Mesendoderm (in vitro differentiated cells): ENCODE measurements at places on chromosomes 4 and X.
A peak's percentile ranks its signal among the peaks of the same experiment; 100 is the strongest.

- no peaks in the 10 kb centered on the region for H3K4me1 ChIP-seq
- no peaks in the 10 kb centered on the region for H3K27me3 ChIP-seq
- no peak overlapping the region for H3K27ac ChIP-seq
- DNase-seq = no peak
Measured at GRCh38 chrX:1597345-1598020, 6.1 kb downstream of the AKAP17A start.

- peak; percentile 90 for DNase-seq
- no peaks in the 10 kb centered on the region for H3K4me1 ChIP-seq
- no peaks in the 10 kb centered on the region for H3K36me3 ChIP-seq
- H3K4me3 ChIP-seq = peak within 1 kb of the TSS; percentile 56
- H3K27me3 ChIP-seq = no peaks in the 10 kb centered on the region
Measured at GRCh38 chr4:73998040-73999011, at the start of gene CXCL5. TSS of gene CXCL5 (minus strand) at chr4:73998677. CDS start at chr4:73998581, 96 bp downstream.

GRCh38 chr4:88077911-88078524 is 70.6 kb downstream of the PKD2 start:
- no peak for DNase-seq
- no peak overlapping the region for H3K27ac ChIP-seq
- no peaks in the 10 kb centered on the region for H3K27me3 ChIP-seq
- peaks cover 6% of the 10 kb centered on the region for H3K36me3 ChIP-seq
- H3K4me1 ChIP-seq = no peaks in the 10 kb centered on the region

- no peaks in the 10 kb centered on the region for H3K36me3 ChIP-seq
- DNase-seq = no peak
- H3K4me3 ChIP-seq = no peak overlapping the region
- no peak overlapping the region for H3K27ac ChIP-seq
Measured at GRCh38 chr4:66591968-66592367, 921.7 kb upstream of the EPHA5 start.

DNA sequence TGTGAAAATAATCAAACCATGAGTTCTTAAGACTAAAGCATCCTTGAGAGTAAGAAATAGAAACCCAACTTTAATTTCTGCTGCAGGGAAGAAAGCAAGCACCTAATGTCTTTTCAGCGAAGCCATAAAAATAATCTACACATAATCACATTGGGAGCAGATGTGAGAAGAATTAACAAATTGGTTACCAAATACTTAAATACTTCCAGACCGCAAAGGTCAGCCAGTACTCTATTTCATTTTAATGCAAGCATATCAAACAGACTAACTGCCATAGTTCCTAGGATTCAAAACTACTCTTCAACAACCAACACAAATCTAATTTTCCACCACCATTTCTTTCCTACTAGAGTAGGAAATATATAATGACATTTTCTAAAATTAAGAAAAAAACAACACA is 144.8 kb upstream of the SLIT2 start:
- H3K27me3 ChIP-seq = no peaks in the 10 kb centered on the region
- H3K4me3 ChIP-seq = no peak overlapping the region
- H3K36me3 ChIP-seq = no peaks in the 10 kb centered on the region
- no peak overlapping the region for H3K27ac ChIP-seq
- DNase-seq = no peak

GRCh38 chr4:76197971-76198410 is 15.6 kb downstream of the SCARB2 start:
- no peaks in the 10 kb centered on the region for H3K4me1 ChIP-seq
- no peak overlapping the region for H3K27ac ChIP-seq
- DNase-seq = no peak
- no peaks in the 10 kb centered on the region for H3K36me3 ChIP-seq
- no peaks in the 10 kb centered on the region for H3K27me3 ChIP-seq
- no peak overlapping the region for H3K4me3 ChIP-seq

DNA sequence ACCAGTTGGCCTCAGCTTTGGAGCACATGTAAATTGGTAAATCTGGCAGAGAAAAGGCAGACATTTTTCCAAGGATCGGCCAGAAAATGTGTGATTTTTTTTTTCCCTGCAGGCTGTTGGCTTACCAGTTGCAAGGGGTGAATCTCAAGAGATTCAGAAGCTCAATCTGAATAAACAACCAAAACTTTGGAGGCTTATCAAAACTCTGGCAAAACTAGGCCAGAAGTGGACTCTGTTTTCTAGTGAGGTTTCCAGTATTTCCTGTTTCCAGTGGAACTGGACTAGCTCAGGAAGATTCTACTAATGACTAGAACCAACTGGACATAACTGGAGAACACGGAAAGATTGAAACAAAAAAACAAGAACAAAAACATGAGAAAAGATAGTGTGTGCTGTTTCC is 191.3 kb downstream of the SMIM20 start:
- DNase-seq = no peak
- H3K27ac ChIP-seq = no peak overlapping the region
- no peaks in the 10 kb centered on the region for H3K4me1 ChIP-seq
- H3K27me3 ChIP-seq = no peaks in the 10 kb centered on the region
- no peak overlapping the region for H3K4me3 ChIP-seq

- H3K4me1 ChIP-seq = no peaks in the 10 kb centered on the region
- DNase-seq = no peak
- H3K27ac ChIP-seq = no peak overlapping the region
- no peak overlapping the region for H3K4me3 ChIP-seq
- H3K36me3 ChIP-seq = no peaks in the 10 kb centered on the region
- no peaks in the 10 kb centered on the region for H3K27me3 ChIP-seq
Measured at GRCh38 chr4:122710434-122711308, 21.8 kb upstream of the BBS12 start.

DNA sequence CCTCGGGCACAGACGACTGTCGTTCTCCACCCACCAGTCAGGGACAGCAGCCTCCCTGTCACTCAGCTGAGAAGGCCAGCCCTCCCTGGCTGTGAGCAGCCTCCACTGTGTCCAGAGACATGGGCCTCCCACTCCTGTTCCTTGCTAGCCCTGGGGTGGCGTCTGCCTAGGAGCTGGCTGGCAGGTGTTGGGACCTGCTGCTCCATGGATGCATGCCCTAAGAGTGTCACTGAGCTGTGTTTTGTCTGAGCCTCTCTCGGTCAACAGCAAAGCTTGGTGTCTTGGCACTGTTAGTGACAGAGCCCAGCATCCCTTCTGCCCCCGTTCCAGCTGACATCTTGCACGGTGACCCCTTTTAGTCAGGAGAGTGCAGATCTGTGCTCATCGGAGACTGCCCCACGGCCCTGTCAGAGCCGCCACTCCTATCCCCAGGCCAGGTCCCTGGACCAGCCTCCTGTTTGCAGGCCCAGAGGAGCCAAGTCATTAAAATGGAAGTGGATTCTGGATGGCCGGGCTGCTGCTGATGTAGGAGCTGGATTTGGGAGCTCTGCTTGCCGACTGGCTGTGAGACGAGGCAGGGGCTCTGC is 7.9 kb upstream of the MSANTD1 start:
- H3K27ac ChIP-seq = no peak overlapping the region
- H3K4me3 ChIP-seq = no peak overlapping the region
- peaks cover 1% of the 10 kb centered on the region for H3K36me3 ChIP-seq
- no peaks in the 10 kb centered on the region for H3K27me3 ChIP-seq

- H3K27me3 ChIP-seq = no peaks in the 10 kb centered on the region
- H3K36me3 ChIP-seq = no peaks in the 10 kb centered on the region
Measured at GRCh38 chrX:34300871-34301270, 168.8 kb upstream of the FAM47A start.

GRCh38 chrX:26100421-26100920 is 37.7 kb upstream of the MAGEB18 start:
- H3K27me3 ChIP-seq = no peaks in the 10 kb centered on the region
- H3K36me3 ChIP-seq = no peaks in the 10 kb centered on the region
- DNase-seq = peak; percentile 5
- no peak overlapping the region for H3K4me3 ChIP-seq

GRCh38 chr4:112736718-112737135 is 99.8 kb downstream of the LARP7 start:
- H3K27me3 ChIP-seq = no peaks in the 10 kb centered on the region
- DNase-seq = no peak
- no peak overlapping the region for H3K27ac ChIP-seq
- H3K4me3 ChIP-seq = no peak overlapping the region
- no peaks in the 10 kb centered on the region for H3K36me3 ChIP-seq

DNA sequence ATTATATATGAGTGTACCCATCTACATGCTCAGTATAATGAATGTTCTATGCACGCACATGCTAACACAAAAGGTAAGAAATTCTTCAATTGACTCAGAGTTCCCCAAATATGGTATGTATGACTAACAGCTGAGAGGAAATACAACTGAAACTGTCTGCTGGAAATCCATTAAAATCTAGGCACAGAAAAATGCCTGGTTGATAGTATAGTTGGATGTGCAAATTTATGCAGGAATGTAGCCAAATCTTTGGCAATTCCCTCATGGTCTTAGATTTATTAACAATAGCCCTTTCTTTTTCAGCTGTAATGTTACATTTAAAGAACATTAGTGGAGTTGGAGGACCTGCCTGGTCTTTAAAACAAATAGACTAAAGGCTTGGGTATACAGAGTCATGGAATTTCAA is 5.5 kb downstream of the CAMK2D start:
- DNase-seq = peak; percentile 57
- H3K36me3 ChIP-seq = no peaks in the 10 kb centered on the region
- H3K27me3 ChIP-seq = no peaks in the 10 kb centered on the region

- no peak overlapping the region for H3K4me3 ChIP-seq
- no peaks in the 10 kb centered on the region for H3K4me1 ChIP-seq
- H3K36me3 ChIP-seq = no peaks in the 10 kb centered on the region
- no peak overlapping the region for H3K27ac ChIP-seq
- H3K27me3 ChIP-seq = no peaks in the 10 kb centered on the region
Measured at GRCh38 chrX:151985531-151985930, 11.1 kb upstream of the GABRE start.

DNA sequence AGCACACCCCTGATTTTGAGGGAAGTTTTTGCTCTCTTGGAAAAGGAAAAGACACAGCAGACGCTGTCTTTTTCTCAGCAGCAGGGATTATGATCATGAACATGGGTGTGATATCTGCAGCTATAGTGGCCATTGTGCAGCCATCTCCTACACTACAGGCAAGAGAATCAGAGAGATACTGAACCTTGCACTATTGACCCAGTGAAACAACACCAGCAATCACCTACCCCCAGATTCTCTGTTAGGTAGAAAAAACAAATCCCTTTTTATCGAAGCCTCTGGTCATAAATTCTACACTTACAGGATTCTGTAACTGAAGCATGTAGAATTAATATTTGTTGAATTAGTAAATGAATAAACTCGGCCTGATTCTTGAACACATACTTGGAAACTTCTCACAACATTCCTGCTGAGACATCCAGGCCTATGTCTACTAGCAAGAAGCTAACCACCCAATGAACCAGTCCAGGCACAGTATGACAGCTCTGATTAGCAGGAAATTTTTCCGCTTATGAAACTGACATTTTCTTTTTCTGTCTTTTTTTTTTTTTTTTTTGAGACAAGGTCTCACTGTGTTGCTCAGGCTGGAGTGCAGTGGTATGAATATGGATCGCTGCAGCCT is 5.0 kb upstream of the AFAP1 start:
- H3K4me3 ChIP-seq = no peak overlapping the region
- H3K27me3 ChIP-seq = no peaks in the 10 kb centered on the region
- no peak overlapping the region for H3K27ac ChIP-seq
- H3K36me3 ChIP-seq = no peaks in the 10 kb centered on the region

DNA sequence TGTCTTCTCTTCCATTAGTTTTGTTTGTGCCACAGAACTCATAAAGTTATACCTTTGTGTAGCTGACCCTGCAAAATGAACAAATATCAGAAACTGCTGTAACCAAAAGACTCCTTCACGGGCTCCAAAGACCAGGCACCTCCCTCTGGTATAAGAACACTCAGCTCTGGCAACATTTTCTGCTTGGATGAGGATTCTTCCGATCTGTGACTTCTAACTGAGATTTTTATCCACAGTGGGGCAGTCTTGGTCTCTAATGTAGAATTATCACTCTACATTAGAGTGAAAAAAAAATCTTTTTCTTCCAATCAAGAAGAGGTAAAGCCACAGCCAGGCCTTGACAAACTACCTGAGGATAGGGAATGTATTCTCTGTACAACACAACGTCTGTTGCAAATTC is 38.5 kb upstream of the PRSS48 start:
- no peaks in the 10 kb centered on the region for H3K27me3 ChIP-seq
- no peak overlapping the region for H3K4me3 ChIP-seq
- H3K4me1 ChIP-seq = no peaks in the 10 kb centered on the region
- no peak overlapping the region for H3K27ac ChIP-seq
- H3K36me3 ChIP-seq = no peaks in the 10 kb centered on the region

- H3K27ac ChIP-seq = no peak overlapping the region
- no peaks in the 10 kb centered on the region for H3K27me3 ChIP-seq
- H3K4me3 ChIP-seq = no peak overlapping the region
- no peaks in the 10 kb centered on the region for H3K36me3 ChIP-seq
- DNase-seq = no peak
- no peaks in the 10 kb centered on the region for H3K4me1 ChIP-seq
Measured at GRCh38 chr4:183362036-183362435, 39.8 kb upstream of the CLDN24 start.

- no peak for DNase-seq
- no peaks in the 10 kb centered on the region for H3K27me3 ChIP-seq
- H3K27ac ChIP-seq = no peak overlapping the region
Measured at GRCh38 chrX:47745416-47745815, 86.4 kb upstream of the UXT start.

DNA sequence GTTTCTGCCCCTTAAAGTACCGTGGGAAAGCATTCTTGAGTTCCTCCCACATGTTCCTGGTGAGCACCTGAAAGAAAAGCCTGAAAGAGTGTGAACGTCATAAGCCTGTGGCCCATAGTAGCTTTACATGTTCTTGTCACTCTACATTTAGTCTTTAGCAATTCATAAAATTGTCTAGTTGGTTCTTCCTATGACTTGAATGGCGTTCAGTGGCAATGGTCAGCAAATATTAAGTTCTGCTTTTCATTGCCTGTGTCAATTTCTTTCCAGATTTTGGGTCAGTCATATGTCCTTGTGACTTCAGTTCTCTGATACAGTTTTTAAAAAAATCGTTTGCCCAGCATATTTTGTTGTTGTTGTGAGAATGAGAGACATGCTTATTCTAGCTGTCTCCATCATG is 650.0 kb upstream of the BOD1L1 start:
- no peaks in the 10 kb centered on the region for H3K4me1 ChIP-seq
- H3K36me3 ChIP-seq = no peaks in the 10 kb centered on the region
- no peaks in the 10 kb centered on the region for H3K27me3 ChIP-seq
- H3K4me3 ChIP-seq = no peak overlapping the region
- DNase-seq = no peak

DNA sequence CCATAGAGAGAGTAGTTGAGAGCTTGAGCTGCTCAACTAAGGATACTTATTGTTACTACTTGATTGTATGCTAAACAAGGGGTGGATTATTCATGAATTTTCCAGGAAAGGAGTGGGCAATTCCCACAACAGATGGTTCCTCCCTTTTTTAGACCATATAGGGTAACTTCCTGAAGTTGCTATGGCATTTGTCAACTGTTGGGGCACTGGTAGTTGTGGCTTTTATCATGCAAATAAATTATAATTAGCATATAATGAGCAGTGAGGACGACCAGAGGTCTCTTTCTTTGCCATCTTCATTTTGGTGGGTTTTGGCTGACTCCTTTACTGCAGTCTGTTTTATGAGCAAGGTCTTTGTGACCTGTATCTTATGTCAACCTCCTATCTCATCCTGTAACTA is 1403.5 kb upstream of the PABPC4L start:
- H3K36me3 ChIP-seq = no peaks in the 10 kb centered on the region
- H3K27me3 ChIP-seq = no peaks in the 10 kb centered on the region
- peak; percentile 77 for DNase-seq
- no peak overlapping the region for H3K27ac ChIP-seq
- no peaks in the 10 kb centered on the region for H3K4me1 ChIP-seq
- H3K4me3 ChIP-seq = no peak overlapping the region

GRCh38 chr4:56465599-56466295 is 1.7 kb upstream of the SRP72 start:
- H3K27ac ChIP-seq = no peak overlapping the region
- DNase-seq = peak; percentile 47
- no peaks in the 10 kb centered on the region for H3K36me3 ChIP-seq
- peaks cover 2% of the 10 kb centered on the region for H3K4me1 ChIP-seq
- no peaks in the 10 kb centered on the region for H3K27me3 ChIP-seq

- no peak for DNase-seq
- H3K36me3 ChIP-seq = no peaks in the 10 kb centered on the region
- H3K27ac ChIP-seq = no peak overlapping the region
- no peaks in the 10 kb centered on the region for H3K4me1 ChIP-seq
Measured at GRCh38 chr4:33062155-33062806, 2342.1 kb downstream of the PCDH7 start.
